ENCODE measurements at places on chromosomes 7 and 10. TPM values are rescaled to one million over a fixed set of nuclear protein-coding genes. Genes with fewer than 3 reads are reported as not detected.

GRCh38 chr10:112221545-112221944, 38.0 kb upstream of the GPAM start:
- DNase-seq, result no peak

DNA sequence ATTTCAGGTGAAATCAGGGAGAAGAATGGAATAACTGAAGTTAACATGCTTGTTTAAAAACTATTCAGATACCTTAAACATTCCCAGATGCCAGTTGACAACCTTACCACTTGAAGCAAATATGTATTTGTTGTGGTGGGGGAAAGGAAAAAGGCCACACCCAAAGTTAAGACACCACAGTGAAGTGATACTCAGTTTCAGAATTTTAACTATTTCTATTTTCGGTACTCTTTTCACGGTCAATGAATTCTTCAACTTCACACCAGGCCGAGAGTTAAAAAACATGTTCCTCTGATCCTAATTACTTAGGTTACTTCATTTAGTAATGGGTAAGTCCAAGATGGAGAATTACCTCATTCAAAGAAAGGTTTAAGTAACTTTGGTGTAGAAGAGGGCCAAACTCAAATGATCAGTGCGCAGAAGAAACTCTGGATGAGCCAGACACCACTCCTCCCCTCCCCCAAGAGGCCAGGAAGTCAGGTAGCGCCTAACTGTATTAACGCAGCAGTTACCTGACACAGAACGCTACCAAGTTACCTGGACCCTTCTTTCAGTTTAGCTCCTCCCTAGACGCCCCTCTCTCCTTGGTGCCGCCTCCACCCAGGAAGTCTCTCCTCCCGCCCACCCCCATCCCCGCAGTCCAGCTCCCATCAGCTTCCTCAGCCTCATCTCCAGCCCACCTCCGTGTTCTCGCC, 700 bp downstream of the MTPN start:
- no peak for DNase-seq

DNA sequence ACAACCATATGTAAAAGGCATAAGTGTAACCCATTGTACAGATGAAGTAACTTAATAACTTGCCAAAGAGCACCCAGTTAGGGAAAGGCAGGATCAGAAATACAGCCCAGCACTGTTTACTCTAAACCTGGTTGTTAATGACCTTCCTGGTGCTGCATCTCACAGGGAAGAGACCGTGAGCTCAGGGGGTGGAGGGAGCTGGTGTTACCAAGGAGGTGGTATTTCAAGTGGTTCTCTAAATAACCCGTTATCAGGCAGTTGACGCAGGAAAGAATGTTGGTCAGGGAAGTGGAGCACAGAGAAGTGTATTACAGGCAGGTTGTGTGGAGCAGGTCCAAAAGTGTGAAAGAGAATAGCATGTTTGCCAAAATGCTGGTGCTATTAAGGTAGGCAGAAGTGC, 4.4 kb upstream of the ST7 start:
- DNase-seq, result peak; percentile 33

DNA sequence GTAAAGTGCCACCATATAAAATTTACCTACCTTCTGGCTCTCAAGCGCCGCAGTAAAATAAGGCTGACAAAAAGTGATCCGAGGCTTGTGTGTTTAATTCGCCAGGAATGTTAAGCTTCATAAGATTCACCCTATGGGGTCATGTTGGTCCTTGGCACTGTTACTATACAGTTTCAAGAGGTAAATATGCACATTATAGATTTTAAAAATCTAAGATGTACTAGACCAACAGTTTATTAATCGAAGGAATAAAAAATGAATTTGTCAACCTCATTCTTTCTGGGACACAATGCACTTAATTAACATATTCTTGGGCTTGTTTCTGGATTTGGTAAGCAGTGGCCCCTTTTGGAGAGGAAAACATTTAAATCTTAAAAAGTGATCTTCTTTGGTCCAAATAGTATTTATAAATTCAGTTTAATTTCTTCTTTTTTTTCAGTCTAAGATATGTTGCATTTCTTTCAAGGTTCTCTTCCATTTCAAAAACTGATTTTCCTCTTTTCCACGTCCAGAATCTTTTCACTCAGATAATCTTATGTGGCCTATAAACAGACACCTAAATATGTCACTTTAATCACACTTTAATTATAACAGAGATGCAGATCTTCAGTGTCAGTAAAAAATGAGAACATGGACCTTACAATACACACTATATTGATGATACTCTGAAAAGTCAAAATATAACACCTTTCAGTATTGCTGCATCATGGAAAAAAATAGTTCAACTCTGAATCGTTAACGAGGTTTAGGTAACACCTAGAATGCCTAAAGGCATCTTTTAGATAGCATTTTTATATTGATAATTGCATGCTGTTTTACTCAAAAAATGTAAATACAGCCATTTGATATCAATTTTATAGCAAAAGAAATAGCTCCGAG, 3.8 kb upstream of the SKIDA1 start:
- no peak for DNase-seq

DNA sequence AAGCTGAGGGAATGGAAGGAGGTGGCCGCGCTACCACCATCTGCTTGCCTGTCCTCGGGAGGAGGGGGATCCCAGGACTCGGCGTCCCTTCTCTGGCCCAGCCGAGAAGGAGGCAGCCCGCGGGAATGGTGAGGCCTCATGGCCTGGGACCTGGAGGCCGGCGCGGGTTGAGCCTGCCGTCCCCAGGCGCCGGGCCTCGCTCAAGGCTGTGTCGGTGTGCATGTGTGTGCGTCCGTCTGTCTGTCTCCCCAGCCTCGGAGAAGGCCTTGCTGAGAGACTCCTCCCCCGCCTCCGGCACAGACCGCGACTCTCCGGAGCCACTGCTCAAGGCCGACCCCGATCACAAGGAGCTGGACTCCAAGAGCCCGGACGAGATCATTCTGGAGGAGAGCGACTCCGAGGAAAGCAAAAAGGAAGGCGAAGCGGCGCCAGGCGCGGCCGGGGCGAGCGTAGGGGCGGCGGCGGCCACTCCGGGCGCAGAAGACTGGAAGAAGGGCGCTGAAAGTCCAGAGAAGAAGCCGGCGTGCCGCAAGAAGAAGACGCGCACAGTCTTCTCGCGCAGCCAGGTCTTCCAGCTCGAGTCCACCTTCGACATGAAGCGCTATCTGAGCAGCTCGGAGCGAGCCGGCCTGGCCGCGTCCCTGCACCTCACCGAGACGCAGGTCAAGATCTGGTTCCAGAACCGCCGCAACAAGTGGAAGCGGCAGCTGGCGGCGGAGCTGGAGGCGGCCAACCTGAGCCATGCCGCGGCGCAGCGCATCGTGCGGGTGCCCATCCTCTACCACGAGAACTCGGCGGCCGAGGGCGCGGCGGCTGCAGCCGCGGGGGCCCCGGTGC, 1.3 kb downstream of the HMX3 start:
- no peak for DNase-seq

Gene DLD
- polyA plus RNA-seq, result 41.6 TPM

GRCh38 chr7:23205909-23206767, 24.3 kb downstream of the NUP42 start:
- DNase-seq, result peak; percentile 31

- no peak for DNase-seq
Measured at GRCh38 chr7:79563821-79564522, 110.5 kb upstream of the MAGI2 start.

Gene UBTD1
- polyA plus RNA-seq, result 56.0 TPM

Gene ZNF425
- polyA plus RNA-seq, result 0.37 TPM

DNA sequence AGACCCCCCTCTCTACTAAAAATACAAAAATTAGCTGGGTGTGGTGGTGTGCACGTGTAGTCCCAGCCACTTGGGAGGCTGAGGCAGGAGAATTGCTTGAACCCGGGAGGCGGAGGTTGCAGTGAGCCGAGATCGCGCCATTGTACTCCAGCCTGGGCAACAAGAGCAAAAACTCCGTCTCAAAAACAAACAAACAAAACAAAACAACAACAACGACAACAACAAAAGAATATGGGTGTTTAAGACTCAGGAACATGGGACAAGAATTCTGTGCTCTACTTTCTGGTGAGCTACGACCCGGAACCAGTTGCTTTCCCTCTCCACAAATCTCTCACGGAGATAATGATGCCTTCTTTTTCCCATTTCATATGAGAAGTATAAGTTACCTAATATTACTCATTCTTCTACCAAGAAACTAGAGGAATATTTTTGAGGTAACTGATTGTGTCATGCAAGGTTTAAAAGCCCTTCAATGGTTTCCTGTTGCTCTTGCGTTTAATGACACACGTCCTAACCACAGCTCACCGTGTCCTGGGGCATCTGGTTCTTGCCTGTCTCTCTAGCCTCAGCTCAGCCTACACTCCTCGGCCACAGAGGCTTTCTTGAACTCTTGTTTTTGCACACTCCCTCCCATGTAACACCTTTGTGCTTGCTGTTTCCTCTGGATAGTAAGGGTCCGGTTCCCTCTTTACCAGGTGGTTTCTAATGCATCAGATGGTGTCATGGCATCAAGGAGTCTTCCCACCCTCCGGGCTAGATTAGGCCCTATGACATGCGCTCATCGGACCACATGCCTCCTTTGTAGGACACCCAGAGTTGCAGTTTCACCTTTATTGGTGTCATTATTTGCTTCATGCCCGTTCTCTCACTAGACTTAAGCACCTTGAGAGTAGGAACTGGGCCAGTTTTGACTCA, 67.5 kb downstream of the PFKFB3 start:
- DNase-seq, result no peak

Gene PPP1R3C
- 41.0 TPM for polyA plus RNA-seq

DNA sequence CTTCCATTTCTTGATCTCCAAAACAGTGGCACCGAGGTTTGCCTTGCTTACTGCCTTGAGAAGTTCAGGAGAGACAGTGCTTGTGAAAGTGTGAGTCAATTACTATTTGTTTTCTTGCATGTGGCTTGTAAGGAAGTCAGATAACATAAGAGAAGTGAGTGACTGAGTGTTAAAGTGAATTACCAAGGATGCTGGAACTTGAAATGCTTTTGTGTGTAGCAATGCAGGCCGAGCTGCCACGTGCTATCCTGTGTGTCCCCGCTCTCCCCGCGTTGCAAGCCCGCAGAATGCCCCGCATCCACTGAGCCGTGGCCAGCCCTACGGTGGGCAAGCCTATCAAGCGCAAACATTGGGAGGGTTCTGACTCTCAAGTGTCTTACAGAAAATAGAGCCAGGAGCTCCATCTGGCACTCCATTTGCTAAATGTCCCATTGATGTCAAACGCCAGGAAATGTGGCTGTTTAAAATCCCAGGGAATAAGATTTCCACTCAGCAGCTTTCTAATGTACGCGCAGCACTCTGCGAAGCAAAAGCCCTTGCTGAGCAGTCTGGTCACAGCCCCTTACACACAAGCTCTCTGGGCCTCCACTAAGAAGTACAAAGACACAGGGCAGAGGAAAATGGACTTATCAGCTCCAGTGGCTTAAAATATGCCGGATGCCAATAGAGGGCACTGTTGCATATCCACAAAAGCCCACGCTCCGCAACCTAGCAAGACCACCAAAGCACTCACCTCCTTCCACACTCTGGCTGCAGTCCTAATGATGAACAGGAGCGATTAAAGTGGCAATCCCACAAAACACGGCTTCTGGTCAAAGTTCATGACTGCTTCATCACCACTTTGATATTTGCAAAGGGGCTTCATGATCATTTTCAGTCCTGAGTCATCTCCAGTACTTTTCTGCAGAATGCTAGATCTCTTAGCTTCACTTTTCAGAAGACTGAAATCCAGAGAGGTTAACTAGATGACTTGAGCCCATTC, 158.0 kb upstream of the ITGB1 start:
- DNase-seq, result no peak

Gene DNAJC12
- 4.5 TPM for polyA plus RNA-seq

DNA sequence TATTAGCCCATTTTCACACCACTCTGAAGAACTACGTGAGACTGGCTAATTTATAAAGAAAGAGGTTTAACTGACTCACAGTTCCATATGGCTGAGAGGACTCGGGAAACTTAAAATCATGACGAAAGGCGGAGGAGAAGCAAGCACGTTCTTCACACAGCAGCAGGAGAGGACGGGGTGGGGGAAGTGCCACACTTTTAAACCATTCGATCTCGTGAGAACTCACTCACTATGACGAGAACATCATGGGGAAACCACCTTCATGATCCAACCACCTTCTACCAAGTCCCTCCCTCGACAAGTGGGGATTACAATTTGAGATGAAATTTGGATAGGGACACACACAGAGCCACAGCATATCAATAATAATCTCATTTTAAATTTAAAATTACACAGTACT, 80.2 kb downstream of the VWDE start:
- DNase-seq, result no peak

Gene AOAH
- polyA plus RNA-seq, result 1.1 TPM

GRCh38 chr10:43293677-43294057, 26.8 kb upstream of the RASGEF1A start:
- DNase-seq, result no peak

DNA sequence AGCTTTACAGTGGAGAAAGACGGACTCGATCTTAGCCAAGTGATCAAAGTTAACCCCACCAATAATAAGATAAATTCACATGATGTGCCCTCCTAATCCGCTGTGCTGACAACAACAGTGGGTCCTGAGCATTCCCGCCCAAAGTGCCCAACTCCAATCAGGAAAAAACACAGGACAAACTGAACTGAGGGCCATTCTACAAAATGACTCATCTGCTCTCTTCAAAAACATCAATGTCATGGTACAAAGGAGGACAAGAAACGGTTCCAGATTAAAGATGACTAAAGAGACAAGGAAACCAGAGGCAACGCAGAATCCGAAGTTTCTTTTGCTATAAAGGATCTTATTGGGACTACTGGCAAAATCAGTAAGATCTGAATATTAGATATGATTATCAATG, 79.4 kb downstream of the CTBP2 start:
- DNase-seq, result no peak

Gene ARMH3
- polyA plus RNA-seq, result 24.1 TPM

GRCh38 chr7:96313940-96314339, 8.0 kb downstream of the SLC25A13 start:
- no peak for DNase-seq

DNA sequence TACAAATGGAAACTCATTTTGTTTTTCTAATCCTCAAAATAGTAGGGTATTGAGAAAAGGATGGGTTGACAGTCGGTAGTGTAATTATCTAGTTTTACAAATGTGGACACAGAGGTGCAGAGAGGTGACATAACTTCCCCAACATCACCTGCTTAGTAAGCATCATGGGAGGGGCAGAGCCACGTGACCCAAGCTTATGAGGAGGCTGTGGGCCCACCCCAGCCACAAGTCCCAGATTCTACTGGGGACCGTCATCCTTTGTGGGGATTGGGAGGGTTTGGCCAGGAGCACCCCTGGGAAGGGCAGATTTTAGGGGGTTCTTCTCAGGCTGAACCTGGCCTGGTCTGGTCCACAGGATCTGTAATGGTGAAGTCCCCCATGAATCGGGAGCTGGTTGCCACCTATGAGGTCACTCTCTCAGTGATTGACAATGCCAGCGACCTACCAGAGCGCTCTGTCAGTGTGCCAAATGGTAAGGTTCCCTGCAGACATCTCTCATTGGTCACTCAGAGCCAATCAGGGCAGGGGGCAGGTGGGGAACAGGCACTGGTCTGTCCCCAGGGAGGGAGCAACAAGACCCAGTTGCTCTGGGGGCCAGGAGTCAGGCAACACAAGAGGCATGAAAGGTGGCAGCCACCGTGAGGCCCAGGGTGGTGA, 23.6 kb upstream of the VSIR start:
- no peak for DNase-seq

Measured in heart right ventricle (tissue), 16 donors.